Lung microvascular endothelial cell (primary cell): ENCODE measurements at places on chromosomes 7 and 10.

- peak; percentile 52 for DNase-seq
Observed at GRCh38 chr7:90455163-90456030, 14.0 kb upstream of the PTTG1IP2 start.

DNA sequence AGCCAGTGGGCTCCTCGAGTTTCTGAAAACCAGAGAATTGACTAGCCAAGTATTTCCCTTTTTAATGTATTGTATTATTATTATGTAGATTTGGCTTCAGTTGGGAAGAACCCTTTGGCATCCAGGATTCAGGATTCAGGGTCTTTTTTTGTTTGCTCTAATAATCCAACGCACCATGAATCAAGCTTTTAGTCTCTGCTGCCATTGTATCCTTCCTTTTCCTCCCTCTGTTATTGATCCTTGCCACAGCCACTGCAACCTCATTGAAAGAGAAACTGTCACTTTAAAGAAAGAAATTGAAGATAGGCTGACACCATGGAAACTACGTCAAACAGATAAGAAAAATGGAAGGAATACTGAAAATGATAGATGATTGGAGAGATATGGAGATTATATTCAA lies 150.0 kb downstream of the CHRM2 start:
- DNase-seq = no peak

DNA sequence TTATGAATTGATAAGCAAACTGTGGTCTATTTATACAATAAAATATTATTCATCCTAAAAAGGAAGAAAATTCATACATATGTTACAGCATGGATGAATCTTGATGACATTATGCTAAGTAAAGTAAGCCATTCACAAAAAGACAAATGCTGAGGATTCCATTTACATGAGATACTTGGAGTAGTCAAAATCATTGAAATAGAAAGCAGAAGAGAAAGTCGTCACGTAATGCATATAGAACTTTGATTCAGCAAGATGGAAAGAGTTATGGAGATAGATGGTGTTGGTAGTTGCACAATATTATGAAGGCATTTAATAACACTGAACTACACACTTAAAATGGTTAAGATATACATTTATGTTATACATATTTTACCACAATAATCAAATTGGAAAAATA lies 309.7 kb upstream of the KLF6 start:
- DNase-seq = no peak

- peak; percentile 42 for DNase-seq
Observed at GRCh38 chr10:93993782-93994437, at the start of gene PLCE1. PLCE1 (plus strand) TSS chr10:93993931; CDS start chr10:94031047, 37,116 bp downstream.

GRCh38 chr10:111435871-111436270 lies 359.0 kb downstream of the ADRA2A start:
- no peak for DNase-seq

- DNase-seq = no peak
Observed at GRCh38 chr10:128048819-128049210, 77.4 kb downstream of the MKI67 start.

- DNase-seq = no peak
Observed at GRCh38 chr7:138924501-138925225, 56.5 kb downstream of the KIAA1549 start.

- no peak for DNase-seq
Observed at GRCh38 chr10:15464381-15464780, 93.3 kb upstream of the FAM171A1 start.

DNA sequence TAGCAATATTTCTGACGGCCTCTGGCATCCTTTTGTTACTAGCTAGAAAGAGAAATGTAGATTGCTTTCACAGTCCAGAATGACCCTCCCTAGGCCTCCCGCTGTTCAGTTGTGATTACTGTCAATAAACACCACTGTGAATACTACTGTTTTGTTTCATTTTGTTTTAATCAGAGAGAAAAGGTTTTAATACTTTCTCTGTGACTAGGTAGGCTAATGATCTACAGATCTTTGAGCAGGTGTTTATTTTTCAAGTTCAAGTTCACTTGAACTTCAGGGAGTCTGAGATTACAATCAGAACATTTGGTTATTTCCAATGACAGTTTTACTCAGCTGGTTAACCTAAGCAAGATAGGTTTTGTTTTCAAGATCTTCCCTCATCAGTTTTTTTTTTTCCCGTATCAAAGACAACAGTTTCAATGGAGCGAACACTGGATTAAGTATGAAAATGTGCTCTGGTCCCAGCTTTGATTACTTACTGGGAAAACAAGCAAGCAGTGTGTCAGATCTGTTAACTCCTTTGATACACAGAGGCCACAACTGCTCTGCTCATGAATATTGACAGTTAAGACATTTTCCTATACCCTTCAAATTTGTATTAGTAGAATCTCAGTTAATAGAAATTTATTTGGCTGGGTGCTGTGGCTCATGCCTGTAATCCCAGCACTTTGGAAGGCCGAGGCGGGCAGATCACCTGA lies 34.8 kb downstream of the VKORC1L1 start:
- DNase-seq = no peak

DNA sequence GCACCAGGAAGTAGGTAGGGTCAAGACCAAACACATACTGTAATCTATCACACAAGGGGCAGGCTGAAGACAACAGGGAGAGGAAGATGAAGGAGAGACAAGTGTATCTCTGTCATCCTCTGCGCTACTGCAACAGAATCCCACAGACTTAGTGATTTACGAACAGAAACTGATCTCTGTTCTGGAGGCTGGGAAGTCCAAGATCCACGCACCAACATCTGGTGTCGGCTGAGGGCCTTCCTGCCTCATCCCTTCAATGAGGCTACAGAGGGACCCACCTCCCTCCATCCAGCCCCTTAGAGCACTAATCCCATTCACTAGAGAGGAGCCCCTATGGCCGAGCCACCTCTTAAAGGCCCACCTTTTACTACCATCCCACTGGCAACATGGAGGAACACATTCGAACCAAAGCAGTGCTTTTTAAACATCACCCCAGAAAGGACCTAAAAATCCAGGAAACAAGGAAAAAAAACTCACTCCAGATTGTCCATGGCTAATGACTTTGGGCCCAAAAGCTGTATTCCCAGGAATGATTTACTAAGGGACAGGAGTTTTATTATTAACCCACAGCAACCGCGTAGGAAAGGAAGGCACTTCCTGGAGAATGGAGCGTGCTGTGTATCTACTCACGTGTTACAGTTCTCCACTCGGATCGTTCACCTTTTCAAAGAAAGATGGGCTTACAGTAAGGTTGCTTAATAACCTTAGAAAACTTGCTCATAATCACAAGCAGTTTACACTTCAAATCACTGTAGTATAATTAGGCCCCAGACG lies 4.2 kb downstream of the BNIP3 start:
- no peak for DNase-seq

DNA sequence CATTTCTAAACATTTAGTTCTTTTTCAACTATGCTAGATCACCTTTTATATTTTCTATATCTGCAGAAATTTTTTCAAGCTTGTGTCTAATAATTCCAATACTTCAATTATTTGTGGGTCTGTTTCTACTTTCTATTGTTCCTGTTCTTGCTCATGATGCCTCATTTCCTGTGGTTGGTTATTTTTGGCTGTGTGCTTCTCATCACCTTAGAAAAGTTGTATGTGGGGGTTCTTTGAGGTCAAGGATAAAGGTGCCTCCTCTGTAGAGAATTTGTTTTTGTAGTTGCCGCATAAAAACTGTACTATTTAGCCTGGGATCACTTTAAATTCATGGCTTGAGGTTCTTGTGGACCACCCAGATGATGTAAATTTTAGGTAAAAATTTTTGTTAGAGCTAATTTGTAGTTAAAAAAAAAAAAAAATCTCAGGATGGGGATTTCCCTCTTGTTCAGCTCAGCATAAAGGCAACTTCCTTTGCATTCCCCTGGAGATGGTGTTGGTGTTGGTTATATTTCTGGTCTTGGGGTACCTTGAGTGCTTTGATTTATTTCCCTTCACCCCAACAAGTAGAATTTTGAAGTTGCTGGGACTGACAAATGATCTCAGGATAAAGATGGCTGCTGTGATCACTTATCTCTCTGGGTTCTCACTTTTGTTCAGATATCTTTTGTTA lies 27.0 kb upstream of the JAZF1 start:
- DNase-seq = peak; percentile 54

GRCh38 chr7:44140341-44140740 lies 791 bp downstream of the MYL7 start:
- DNase-seq = no peak

- DNase-seq = peak; percentile 54
Observed at GRCh38 chr7:133633055-133633454, 380.2 kb downstream of the EXOC4 start.

DNA sequence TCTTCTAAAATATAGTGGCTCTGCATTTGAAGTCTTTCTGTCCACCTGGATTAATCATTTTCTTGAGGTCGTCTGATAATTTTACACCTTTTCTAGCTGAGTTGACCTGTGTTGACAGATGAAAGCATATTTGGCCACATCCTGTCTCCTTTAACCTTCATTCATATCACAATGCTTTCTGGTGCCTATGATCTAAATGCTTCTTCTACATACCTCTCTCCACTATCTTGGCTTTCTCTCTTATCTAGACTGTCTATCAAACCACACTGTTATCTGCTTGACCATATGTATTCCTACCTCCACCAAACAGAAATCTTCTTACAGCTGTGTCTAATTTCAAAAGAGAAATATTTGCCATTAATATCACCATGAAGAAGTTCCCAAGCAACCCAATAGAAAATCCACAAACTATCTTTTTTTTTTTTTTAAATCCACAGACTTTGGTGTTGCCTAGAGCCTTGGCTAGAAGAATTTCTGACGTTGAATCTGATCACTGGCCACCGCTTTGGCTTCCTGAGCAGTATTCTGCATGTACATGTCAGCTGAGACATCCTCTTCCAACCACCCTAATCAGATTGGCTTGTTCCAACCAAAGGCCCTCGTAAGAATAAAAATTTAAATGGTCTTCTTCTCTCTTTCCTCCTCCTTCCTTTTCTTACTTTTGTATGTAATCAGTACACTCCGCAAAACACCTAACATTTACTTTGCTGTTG lies 66.3 kb upstream of the SP4 start:
- no peak for DNase-seq

DNA sequence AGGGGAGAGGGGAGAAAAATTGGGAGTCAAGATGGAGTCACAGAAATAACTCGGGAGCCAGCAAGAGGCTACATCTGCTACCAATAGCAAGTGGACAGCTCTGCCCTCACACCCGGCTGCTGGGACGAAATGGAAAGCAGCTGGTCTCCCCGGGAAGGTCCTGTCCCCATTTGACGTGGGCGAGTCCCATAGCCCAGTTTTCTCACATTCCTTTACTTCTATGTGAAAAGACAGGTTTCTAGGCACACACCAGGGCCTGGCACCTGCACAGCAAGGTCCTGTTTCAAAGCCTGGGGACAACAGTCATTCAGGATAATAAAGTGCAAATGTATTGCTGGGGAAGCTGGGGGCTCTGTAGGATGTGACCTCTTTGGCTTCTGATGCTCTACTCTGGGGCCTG lies 162.6 kb downstream of the OAT start:
- DNase-seq = no peak

DNA sequence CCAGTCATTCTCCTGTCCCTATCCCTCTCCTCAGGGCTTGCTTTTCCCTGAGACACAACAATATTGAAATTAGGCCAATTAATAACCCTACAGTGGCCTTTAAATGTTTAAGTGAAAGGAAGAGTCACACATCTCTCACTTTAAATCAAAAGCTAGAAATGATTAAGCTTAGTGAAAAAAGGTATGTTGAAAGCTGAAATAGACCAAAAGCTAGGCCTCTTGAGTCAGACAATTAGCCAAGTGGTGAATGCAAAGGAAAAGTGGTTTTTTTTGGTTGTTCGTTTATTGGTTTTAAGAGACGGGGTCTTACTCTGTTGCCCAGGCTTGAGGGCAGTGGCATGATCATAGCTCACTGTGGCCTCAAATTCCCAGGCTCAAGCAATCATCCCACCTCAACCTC lies 9.7 kb upstream of the ATAD1 start:
- DNase-seq = no peak

DNA sequence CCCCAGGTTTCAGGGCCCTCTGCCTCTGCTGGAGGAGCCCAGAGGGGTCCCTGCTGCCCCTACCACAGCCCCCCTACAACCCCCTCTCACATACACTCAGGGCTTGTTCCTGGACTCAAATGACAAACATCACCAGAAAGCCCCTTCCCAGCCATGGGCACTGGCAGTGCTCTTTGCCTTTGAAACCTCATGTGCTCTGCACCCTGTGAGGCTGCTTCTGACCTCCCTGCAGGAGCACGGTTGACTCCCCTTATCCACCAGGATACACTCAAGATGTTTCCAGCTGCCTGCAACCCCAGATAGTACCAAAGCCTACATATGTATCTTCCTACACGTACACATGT lies 3.5 kb upstream of the ADIRF start:
- DNase-seq = no peak

- DNase-seq = no peak
Observed at GRCh38 chr7:96989859-96990317, 15.5 kb upstream of the DLX6 start.

- DNase-seq = peak; percentile 31
Observed at GRCh38 chr10:100100651-100101184, 19.0 kb upstream of the CPN1 start.

GRCh38 chr10:75395066-75395931 lies 6.3 kb downstream of the ZNF503 start:
- peak; percentile 24 for DNase-seq
